ENCODE measurements at places on chromosomes 2 and 18.

DNA sequence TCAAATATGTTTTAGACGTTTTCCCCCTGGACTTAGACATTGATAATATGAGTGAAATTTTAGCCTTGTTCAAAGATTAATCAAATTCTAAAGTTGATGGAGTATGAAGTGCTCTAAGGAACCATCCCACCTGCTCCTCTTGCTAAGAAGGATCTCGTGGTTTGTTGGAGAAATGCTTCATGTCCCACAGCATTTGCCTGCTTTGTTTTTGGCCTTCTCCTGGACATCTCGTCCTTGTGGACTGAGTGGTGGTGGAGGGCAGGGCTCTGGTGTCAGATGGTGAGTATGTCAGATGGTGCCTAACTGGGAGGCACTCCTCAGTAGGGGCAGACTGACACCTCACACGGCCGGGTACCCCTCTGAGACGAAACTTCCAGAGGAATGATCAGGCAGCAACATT is 39.7 kb upstream of the KCNE4 start:
- DNase-seq, result no peak

- no peak for DNase-seq
Measured at GRCh38 chr2:149653831-149654445, 66.4 kb upstream of the MMADHC start.

DNA sequence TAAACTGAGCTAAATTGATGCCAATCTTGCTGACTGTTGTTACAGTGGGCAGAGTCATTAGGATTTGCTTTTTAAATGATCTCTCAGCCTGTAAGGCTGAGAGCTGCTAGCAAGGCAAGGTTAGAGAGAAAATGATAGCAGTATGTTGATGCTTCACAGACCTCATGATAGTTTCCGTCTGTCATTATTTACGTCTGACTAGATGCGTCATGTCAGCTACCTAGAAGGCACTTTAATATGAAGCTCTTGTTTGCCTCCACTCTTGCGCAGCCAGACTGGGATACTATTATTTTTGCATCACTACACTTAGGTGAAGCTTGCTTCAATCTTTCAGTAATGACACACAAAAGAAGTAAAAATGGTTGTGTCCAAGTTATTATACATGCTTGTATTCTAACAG is 313.8 kb downstream of the LNPK start:
- no peak for DNase-seq

DNA sequence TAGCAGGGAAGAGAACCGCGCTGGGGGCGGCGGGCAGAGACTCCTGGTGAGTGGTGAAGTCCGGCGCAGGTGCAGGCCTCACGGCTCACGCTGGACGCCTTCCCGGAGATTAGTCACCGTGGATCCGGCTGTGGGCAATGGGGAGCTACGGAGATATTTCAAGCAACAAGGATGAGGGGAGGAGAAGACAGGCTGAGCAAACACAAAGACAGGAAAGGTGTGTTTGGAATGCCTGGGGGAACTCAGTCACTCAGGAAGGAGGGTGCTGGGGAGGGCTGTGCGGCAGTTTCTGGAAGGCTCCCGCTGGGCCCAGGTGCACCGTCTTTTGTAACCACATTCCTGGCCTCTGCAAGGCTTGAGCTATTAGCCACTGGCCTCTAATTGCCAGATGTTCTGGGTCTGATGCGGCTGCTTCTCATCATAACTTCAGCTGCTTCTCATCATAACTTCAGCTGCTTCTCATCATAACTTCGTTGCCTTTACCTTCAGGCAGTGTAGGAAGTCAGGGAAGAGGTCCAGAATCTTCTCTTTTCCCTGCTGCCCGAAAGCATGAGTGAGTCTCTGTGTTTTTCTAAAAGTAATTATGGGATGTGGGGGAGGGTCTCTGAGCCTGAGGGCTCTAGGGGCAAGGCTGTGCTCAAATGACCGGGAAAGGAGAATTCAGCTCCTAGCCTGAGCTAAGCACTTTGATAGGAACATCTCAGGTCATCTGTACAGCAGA is 118.9 kb downstream of the PXDN start:
- no peak for DNase-seq

GRCh38 chr2:20504174-20504573 is 57.3 kb downstream of the RHOB start:
- DNase-seq, result no peak

- DNase-seq, result no peak
Measured at GRCh38 chr2:134573724-134574123, 145.1 kb downstream of the TMEM163 start.

DNA sequence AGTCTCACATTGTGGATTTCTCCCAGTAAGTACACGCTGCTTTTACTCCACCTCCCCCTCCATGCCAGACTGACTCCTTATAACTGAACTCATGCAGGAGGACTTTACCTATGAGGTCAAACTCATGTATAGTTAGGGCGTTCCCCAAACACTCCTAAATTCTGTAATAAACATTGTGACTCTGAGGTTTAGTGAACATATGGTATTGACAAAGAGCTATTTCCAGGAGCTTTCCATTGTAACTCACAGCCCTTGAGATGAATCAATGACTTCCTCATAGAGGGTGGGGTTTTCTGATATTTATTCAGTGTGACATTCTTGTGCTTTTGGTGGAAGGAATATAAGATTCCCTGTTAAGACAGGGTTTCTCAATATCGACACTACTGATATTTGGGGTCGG is 337.4 kb upstream of the SLC14A2 start:
- DNase-seq, result no peak

GRCh38 chr2:88933980-88934379 is 242.5 kb downstream of the RPIA start:
- no peak for DNase-seq

DNA sequence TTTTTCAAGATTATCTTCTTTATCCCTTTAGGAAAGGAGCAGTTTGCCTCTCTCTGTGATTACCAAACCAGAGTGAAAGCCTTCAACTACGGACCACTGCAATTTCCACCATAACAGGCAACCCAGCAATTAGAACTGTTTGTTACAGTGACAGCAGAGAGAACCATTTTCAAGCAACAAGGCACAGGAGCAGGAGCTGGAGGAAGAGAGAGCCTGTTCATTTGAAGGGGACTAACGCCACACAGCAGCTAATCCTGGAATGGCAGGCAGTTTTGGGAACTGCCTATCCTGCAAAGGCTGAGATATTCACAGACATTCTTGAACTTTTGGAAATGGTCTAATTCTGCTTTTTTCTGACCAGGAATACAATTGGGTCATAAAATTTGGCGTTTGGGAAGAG is 1541.9 kb upstream of the PIK3C3 start:
- DNase-seq, result peak; percentile 1

DNA sequence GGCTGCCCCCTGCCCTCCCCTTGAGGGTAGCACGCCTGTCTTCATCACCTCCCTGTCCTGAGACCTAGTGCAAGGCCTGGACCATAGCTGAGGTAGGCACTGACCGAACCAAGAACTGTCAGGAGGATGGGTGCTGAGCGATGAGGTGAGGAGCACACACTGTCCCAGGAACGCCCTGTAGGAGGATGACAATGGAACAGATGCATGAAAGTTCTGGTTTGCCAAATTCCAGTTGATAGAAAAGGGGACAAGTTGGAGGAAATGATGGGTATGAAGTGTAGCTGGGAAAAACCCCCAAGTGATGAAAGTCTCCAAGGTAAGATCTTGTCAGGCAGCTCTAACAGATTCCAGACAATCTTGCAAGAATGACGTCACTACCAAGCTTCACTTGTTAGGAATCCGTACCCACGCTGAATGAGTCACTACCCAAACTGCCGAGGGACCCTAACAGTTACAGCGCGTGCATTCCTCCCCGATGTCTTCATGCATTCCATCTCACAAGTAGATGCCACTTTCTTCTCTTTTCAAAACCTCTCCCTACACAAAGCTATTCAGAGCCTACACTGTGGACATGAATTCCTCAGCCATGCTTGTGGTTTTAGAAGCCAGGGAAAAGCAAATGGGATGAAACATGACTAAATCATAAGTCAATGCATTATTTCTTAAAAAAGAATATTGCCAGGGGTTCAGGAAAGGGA is 27.6 kb downstream of the MRPL33 start:
- DNase-seq, result no peak

DNA sequence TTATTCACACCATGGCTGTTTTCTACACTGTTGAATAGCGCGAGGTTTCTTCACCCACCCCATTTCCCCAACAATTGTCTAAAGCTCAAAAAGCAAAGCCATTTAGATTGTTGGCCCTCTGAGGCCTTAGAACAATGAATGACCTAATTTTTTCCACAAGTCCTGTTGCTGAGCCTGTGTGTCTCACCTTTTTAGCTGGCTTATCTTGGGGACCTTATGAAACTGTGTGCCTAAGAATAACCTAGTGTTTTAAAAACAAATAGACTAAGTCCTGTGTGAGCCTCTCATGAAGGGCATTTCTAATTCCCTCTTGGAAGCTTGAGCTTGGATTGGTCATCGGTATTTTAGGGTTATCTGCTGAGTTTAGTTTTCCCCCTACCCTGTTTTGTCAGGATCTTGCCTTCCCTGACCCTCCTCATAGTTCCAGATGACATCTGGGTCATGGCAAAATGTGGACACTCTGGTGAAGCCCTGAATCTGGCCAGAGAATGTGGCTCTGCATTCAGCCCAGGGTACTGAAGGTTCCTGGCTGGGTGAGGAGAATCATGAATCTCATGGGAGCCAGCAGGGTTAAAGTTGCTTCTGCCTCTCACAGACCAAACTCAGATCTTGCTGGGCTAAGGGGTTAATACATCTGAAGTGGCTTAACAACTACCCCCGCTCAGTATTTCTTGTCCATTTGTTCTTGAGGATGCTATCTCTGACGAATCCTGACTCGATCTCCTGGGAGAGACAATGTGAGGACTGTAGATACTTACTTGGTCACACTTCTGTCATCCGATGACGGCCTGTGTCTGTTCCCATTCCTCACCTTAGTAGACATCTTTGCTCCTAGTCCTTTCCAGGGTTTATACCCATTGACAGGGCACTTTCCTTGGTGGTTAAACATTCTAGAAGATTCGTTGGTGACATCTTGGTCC is 104.2 kb upstream of the MAP4K3 start:
- no peak for DNase-seq

- peak; percentile 47 for DNase-seq
Measured at GRCh38 chr2:227871375-227871791, at the start of gene DAW1. DAW1 (plus strand) TSS chr2:227871631; CDS start chr2:227871690, 59 bp downstream.

GRCh38 chr2:32277363-32277673 is 386 bp upstream of the YIPF4 start:
- no peak for DNase-seq

DNA sequence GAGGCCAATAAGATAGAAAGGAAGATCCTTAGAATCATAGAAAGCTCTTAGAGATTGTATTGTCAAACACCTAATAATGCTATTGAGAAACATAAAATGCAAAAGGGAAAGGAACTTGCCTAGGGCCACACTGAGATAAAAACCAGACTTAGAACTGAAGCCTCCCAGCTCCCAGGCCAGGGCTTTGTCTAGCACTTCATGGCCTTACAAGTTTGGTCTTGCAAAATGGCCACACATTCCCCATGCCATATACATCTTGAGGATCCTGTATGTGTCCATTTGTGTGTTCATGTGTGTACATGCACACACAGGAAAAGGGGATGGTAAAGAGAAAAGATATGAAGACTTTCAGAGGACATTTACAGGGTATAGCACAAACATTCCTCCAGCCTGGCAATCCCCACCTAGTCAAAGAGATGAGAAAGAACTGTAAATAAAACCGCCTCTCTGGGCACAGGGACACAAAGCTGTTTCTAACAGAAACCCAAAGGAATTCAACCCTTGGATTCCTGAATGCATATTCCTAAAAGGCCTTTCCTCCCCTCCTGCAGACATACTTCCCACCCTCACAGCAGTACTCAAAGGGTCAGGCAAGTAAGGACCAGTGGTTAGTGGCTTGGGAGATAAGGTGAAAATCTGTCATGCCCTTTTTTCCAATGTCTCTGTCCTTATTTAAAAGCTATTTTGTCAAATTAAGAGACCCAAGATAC is 99.7 kb upstream of the KLHL29 start:
- DNase-seq, result no peak

- peak; percentile 44 for DNase-seq
Measured at GRCh38 chr18:36295880-36296301, 1.6 kb upstream of the FHOD3 start.

DNA sequence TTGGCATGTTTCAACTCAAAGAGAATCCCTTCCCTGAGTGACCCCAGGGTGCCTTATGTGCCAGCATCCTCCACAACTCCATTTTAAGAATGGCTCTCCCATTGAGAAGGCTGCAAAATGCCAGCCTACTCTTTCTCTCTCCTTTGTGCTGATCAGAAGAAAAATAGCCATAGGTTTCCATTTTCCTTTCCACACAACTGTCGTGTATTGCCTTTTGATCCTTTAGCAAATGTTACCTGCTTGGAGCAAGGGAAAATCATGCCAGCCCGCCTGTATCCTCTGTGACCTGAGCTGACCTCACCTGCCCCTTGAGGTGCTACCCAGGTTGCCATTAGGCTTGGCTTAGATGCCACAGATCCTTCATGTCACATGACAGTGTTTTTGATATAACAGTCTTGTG is 38.8 kb downstream of the DPYSL5 start:
- DNase-seq, result no peak
